ENCODE measurements at places on chromosomes 7 and 10.

DNA sequence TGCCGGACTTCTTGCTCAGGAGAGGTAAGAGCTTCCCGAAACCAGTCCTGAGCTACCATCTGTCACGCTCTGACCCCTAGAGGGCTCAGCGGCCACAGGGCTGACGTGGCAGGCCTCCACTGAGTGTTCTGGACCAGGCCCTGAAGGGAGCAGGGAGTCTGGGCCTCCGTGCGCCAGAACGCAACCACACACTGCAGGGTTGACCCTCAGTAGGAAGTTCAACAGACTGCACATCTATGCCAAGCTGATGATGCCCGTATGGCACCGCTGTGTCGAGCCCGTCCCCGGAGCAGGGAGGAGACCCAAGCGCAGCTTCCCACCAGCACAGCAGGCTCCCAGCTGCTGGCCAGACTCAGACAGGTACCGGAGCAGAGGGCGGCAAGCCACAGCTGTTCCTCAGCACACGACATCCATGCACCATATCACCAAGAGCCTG is 39.2 kb downstream of the CAMK2B start:
- no peak for DNase-seq

GRCh38 chr7:129370812-129371211 is 63.4 kb upstream of the STRIP2 start:
- no peak for DNase-seq

DNA sequence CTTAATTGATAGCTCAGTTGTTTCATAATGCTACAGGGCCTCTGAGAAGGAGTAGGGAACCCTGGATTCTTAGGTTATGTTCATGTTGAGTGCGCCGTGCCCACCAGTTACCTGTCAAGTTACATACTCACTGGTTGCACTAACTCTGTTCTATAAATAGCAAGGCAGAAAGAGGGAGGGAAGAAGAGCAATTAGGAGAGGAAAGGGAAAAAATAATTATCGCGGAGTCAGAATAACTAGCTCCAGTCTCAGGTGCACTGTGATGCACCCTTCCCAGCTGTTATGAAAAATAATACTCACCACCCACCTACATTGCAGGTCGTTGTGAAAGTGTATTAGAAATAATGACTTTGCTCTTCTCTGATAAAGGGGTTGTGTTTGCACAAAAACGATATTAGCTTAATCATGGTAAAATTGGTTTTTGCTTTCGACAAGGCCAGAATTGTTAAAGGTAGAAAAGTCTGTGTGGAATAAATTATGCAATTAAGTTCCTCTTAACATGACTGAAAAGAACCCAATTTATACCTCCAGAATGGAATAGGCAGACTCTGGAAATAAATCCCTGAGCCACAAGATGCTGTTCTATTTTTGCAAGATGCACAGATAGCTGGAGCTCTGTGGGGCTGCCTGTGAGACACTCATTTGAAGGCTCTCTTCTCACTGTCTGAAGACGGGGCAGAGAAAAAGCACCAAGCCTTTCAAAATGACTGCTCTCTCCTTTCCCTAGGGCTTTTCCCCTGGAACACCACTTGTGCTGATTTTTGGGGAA is 137.6 kb upstream of the PITRM1 start:
- no peak for DNase-seq

- no peak for DNase-seq
Measured at GRCh38 chr7:91468256-91468655, 204.0 kb downstream of the FZD1 start.

DNA sequence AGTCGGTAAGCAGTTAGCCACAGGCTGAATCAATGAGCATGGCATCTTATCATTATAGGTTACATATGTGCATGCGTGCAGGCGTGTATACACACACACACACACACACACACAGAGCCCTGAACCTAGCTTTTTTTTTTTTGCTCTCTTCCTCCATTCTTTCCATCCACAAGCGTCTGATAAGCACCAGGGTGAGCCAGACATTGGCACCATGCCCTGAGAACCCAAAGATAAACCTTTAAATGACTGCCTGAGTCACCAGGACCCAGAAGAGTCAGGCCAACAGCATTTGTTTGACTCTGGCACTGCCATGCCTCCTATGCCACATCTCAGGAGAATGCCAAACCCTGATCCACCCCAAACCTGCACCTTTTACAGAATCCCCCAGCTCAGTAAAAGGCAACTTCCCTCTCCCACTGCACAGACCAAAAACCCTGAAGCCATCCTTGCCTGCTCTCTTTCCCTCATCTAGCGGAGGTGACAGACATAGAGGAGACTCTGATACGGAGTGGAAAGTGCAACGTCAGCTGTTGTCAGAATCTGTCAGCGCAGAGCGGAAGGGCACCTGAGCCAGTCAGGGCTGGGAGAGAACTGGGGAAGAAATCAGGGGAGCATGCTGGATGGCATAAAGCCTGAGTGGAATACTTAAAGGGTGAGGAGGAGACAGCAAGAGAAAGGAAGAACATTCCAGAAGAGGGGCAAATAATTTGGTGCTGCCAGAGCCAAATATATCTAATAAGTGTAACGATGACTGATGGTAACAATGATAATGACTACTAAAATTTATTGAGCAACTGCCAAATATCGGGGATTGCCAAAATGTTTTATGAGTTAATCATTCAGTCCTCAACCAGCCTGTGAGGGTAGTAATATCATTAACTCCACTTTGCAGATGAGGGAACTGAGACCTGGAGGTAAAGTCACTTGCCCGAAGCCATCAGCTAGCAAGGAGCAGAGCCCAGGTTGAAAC is 3.2 kb downstream of the PARP12 start:
- DNase-seq, result no peak

GRCh38 chr7:155469-155900 is 36.9 kb upstream of the FAM20C start:
- no peak for DNase-seq

GRCh38 chr10:84314275-84314674 is 14.1 kb upstream of the CCSER2 start:
- DNase-seq, result no peak

- DNase-seq, result no peak
Measured at GRCh38 chr7:123820864-123821263, 24.1 kb upstream of the HYAL4 start.

GRCh38 chr10:94645285-94645684 is 38.2 kb upstream of the CYP2C18 start:
- DNase-seq, result no peak

DNA sequence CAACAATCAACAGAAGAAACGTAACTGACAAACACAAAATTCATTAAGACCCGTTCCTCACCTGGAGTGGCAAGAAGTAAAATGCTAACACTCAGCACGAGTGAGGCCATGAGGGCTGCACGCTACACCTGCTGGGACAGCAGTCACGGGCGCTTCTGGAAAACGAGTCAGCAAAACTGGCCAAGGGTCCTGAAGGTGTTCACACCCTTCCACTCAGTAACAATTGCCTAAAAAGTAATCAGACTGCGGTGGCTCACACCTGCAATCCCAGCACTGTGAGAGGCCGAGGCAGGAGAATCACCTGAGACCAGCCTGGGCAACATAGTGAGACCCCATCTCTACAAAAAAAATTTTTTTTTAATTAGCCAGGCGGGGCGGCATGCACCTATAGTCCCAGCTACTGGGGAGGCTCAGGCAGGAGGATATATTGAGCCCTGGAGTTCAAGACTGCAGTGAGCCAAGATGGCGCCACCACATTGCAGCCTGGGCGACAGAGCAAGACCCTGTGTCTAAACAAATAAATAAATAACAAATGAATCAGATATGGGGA is 199.1 kb downstream of the MAD1L1 start:
- DNase-seq, result no peak

DNA sequence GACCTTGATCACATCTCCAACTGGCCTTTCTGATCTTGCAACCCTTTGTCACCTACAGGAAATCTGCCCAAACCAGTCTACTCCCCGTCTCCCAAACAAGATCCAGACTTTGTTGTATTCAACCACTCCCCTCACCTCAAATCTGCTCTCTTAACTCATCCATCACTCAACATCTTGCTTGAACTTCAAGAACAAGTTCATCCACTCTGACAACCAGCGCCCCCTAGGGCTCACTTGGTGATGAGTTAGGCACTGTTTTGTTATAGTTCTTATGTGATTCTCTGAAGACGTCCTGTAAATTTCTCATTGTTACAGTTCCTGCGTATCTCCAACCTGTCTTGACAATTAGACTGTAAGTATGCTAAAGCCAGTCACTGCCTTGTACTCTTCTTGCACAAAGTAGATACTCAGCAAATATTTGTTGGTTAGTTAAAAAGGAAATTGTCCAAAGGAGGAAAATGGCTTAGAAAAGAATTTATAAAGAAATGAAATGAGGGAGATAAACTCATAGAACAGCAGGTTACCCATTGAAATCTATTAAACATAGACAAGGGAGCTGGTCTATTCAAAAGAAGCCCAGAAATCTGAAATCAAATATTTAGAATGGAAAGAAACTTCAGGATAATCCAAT is 5.3 kb downstream of the FRMD4A start:
- DNase-seq, result no peak

DNA sequence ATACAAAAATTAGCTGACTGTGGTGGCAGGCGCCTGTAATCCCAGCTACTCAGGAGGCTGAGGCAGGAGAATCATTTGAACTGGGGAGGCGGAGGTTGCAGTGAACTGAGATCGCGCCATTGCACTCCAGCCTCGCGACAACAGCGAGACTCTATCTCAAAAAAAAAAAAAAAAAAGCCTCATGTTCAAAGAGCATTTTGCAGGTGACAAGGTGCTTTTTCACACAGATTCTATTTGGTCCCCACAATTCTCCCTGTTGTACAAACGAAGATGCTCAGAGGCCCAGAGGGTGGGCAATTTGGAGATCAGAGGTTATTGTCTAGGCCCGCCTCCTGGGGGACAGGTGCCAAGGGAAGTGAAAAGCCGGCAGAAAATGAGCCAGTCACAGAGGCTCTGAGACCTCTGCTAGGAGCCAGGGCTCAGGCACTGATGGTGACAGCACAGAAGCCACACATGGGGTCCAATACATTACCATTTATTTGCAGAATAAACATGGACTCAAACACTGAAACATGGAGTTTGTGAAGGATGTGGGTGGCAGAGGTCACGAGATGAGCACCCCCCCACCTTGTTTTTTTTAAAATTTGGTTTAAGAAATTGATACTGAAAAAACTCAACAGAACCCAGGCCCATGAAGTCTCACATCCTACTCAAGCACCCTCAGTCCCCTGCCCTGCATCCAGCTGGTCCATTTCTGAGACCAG is 882 bp upstream of the GAL3ST4 start:
- DNase-seq, result no peak

DNA sequence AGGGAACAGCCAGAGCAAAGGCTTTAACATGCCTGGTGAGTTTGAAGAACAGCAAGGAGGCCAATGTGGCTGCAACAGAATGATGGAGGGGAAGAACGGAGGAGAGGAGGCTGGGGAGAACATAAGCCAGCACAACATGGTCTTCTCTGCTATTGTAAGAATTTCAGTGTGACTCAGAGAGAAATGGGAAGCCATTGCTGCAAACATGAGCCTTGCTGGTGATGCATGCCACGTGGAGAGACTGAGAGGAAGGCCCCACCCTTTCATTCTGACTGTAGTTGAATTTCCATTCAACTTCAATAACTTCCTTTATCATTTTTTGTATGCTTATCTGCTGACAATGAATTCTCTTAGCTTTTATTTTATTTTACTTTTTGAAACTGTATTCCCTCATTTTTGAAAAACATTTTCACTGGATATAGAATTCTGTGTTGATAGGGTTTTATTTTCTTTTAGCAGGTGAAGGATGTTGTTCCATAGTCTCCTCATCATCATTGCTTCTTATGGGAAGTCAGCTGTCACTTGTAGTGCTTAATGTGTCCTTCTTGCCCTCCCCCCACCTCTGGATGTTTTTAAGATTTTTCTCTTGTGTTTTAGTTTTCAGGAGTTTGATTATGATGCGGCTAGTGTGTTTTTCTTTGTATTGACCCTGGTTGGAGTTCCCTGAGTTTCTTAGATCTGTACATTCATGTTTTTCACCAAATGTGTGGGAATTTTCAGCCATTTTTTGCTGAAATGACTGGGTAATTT is 46.4 kb upstream of the LEP start:
- no peak for DNase-seq

DNA sequence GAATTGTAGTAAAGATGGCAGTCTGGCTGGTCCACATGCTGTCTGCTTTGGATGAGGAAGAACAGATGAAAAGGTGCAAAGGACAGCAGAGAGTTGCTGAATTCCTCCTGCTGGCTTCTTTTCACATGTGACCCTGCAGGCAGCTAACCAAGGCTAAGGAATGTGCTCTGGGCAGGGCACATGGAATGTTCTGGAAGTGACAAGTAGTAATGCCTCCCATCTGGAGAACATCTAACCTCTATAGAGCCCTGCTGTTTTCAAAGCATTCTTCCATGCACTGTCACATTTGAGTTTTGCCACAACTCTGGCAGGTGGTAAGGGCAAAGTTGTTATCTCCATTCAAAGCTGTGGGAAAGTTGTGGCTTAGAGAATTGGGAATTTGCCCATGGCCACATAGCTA is 208.8 kb downstream of the STK31 start:
- no peak for DNase-seq

DNA sequence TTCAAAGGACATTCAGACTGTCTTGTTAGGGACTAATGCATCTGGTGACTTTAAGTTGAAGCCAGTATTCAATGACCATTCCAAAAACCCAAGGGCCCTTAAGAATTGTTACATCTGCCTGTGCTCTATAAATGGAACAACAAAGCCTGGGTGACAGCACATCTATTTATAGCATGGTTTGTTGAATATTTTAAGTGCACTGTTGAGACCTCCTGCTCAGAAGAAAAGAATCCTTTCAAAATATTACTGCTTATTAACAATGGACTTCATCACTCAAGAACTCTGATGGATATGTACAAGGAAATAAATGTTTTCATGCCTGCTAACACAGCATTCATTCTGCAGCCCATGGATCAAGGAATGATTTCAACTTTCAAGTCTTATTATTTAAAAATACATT is 33.1 kb upstream of the CYP26C1 start:
- DNase-seq, result no peak

DNA sequence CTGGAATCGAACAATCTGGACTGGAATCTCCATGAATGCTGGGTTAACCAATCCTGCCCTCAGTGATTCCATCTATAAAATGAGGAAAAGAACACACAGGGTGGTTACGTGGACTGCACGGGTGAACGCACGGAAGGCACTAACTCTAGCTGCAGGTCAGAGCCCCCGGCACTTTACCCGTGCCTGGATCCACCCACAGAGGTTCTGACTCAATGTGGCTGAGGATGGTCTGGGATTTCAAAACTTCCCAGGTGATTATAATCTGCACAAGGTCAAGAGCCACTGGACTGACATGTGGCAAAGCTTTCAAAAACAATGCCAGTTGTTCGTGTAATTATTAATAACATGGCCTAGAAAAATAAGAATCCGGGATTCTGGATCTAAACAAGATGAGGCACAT is 29.2 kb downstream of the KIAA1549 start:
- no peak for DNase-seq

All from HFF-Myc (cell line).